ENCODE measurements at places on chromosomes 3 and 15.

DNA sequence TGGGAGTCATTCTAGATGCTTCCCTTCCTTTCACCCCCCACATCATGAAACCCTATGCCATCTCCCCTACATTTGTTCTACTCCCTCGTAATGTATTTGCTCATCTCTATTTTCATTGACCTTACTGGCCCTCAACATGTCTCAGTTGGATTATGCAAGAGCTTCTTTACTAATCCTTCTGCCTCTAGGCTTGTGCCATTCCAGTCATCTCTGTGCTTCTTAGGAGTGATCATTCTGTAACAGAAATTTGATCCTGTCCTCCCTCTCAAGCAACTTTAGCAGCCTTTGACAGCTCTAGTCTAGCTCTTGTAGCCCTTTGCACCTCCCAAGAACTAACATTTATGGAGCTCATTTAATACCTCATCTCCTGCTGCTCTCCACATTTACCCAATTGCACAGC is 64.7 kb downstream of the ISL2 start:
- DNase-seq = no peak

GRCh38 chr3:188594139-188594538 is 440.2 kb downstream of the LPP start:
- DNase-seq = no peak

DNA sequence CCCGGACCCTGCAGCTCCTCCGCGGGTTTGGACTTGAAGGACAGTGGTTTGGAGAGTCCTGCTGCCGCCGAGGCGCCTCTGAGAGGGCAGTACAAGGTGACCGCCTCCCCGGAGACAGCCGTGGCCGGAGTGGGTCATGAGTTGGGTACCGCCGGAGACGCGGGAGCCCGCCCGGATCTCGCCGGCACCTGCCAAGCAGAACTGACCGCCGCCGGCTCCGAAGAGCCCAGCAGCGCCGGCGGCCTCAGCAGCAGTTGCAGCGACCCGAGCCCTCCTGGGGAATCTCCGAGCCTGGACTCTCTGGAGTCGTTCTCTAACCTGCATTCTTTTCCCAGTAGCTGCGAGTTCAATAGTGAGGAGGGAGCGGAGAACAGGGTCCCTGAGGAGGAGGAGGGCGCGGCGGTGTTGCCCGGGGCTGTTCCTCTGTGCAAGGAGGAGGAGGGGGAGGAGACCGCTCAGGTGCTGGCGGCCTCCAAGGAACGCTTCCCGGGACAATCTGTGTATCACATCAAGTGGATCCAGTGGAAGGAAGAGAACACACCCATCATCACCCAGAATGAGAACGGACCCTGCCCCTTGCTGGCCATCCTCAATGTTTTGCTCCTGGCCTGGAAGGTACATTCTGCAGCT is 634 bp downstream of the MINDY2 start:
- no peak for DNase-seq

- no peak for DNase-seq
Measured at GRCh38 chr3:70702132-70702531, 389.7 kb upstream of the MDFIC2 start.

GRCh38 chr15:78083687-78084448 is 6.4 kb upstream of the TBC1D2B start:
- DNase-seq = no peak

DNA sequence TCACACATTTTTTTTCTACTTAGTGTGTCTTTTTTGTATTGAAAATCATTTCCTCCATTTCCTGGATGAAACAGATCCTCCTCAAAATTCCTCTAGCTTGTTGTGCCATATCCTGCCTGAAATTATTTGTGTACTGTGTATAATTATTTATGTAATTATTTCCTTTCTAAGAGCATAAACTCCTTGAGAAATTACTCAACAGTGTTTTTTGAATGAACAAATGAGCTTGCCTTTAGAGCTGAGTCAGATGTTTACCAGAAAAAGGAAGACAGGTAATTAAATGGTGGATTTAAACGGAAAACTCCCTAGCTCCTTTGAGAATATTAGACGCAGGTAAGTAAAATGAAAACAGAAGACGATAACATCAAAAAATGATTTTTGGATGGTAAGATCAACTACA is 13.2 kb upstream of the SECISBP2L start:
- no peak for DNase-seq

- DNase-seq = no peak
Measured at GRCh38 chr3:45583021-45583851, 11.3 kb upstream of the LIMD1 start.

DNA sequence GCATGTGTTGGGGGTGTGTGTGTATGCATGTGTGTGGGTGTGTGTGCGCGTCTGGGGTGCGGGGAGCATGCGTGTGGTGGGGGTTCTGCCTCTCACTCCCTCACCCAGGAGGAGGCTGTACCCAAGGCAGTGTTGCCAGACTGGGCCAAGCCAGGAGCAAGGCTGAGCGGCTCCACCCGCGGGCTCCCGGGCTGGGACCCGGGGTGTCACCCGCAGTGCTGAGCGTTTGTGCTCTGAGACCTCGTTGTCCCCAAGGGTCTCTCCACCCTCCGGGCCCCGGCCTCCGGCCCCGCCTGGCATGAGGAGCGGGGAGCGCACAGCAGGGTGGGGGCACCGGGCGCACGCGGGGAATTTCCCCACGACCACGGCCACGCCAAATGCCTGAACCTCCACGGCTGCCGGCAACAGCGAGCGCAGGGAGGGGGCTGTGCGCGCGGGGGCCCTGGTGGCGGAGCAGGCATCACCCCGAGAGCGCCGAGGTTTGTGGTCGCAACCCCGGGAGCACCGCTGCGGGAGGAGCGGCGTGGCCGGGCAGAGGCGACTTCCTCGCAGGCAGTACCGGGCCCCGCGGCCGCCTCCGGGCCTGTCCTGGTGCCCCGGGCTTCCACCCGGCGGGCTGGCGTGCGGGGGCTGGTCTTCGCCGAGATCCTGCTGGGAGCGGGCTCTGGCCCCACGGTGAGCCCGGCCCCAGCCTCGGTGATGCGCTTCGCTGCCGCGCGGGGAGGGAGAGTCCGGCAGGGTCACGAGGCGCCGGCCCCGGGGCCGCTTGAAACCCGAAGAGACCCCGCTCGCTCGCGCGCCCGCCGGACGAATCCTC is 7.4 kb upstream of the OCA2 start:
- DNase-seq = no peak

DNA sequence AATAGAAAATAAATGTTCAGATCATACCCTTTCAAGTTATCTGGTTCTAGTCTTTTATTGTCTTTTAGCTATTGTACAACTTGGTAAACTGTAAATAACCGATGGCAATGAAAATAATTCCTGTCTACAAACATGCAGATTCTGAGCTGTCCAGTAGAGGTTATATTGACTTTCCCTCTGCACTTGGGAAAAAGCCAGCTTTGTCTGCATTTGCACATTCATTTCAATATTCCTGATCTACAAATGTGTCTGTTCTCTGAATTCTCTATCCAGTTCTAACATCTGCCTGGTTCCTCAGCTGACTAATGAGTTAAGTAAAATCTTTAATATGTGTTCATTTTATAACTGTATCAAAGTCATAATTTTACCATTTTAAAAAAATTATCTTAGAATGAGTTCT is 408.5 kb downstream of the ERC2 start:
- DNase-seq = no peak

GRCh38 chr15:100311154-100311625 is 30.6 kb downstream of the ADAMTS17 start:
- DNase-seq = no peak

GRCh38 chr3:187870360-187871203 is 125.3 kb upstream of the BCL6 start:
- DNase-seq = no peak

GRCh38 chr3:65425880-65426279 is 612.8 kb downstream of the MAGI1 start:
- no peak for DNase-seq

- no peak for DNase-seq
Measured at GRCh38 chr3:2706144-2706835, 403.9 kb downstream of the IL5RA start.

GRCh38 chr3:194323785-194324735 is 27.1 kb downstream of the CPN2 start:
- DNase-seq = no peak

GRCh38 chr3:132720228-132720627 is 2.0 kb downstream of the NPHP3 start:
- no peak for DNase-seq

DNA sequence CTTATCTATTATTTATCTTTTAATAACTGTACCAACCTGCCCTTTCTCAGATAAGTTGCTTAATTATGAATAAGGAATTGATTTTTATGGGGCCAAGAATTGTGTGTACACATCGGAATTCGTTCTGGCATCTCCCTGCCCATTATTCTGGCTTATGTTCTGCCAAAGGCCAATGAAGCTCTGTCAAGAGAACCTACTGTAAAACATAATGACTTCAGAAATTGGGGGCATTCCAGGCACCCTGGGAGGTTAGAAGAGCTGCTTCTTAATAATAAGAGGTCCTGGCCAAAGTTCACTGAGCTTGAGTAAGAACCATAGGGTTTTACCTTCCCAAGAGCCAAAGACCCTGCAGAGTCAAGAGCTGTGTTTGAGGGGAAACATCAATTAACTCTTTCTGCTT is 261.7 kb downstream of the SLC9A9 start:
- DNase-seq = no peak

- no peak for DNase-seq
Measured at GRCh38 chr15:40310001-40310959, 2.5 kb upstream of the PLCB2 start.

DNA sequence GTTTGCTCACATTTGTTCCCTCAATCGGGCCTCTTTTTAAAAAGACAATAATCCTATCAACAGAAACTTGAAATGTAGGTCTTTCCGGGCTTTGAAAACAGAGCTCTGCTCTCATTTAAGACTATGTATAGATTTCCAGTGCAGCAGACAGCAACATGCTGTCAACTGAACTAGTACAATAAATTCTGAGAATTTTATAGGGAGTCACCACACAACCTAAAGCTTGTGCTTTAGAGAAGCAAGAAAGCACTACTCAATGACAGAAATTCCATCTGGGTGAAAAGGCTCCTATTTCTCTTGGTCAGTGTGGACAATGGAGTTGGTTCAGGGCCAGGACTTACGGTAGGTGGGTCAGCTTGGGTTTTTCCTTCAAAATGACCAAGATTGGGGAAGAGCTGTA is 583.5 kb downstream of the ROBO1 start:
- no peak for DNase-seq

- DNase-seq = no peak
Measured at GRCh38 chr3:55243678-55244077, 243.4 kb downstream of the WNT5A start.

GRCh38 chr3:140942221-140943104 is 827 bp downstream of the SLC25A36 start:
- peak; percentile 1 for DNase-seq

GRCh38 chr3:59884409-59884808 is 834.6 kb upstream of the CFAP20DC start:
- DNase-seq = no peak

GRCh38 chr3:79506751-79507150 is 261.0 kb downstream of the ROBO1 start:
- DNase-seq = no peak

- DNase-seq = no peak
Measured at GRCh38 chr3:55893045-55893664, 406.0 kb upstream of the WNT5A start.

Data from stimulated activated CD4-positive, alpha-beta T cell treated with anti-CD3 and anti-CD28 coated beads, Interleukin-1b, Interleukin-23, amount 100 ng/mL, for 1 hour (primary cell).